ENCODE measurements at places on chromosomes 16 and 17.
A peak's percentile ranks its signal among the peaks of the same experiment; 100 is the strongest.

- DNase-seq, result no peak
These were observed 49.9 kb upstream of the ELAC2 start for GRCh38 chr17:13067629-13068303.

DNA sequence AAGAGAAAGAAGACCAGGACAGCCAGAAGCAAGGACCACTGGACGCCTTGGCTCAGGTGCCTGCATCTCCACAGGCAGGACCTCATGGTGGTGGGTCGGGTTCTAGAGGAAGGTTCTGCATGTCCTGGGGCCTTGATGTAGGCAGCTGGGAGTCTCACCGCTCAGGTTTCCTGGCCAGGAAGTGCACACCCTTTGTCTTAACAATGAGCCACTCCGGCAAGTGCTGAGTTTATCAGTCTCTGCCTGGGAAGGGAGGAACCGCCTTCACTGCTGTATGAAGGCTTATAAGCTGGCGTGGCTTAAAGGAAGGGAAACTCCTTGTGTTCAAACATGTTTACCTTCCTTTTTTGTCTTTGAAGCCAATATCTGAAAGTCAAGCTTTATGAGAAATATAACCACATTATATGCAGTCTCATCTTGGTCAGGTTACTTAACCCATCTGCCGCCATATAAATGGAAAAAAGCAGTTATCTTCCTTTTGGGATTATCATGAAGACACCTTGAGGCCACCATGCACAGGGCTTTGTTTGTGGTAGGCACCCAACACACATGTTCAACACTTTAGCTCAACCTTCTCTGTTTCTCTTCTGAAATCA is at the start of gene ST6GALNAC1:
ST6GALNAC1 (minus strand) TSS at position 205 of the 596 bp plus-strand sequence; CDS start at position 86, 119 bp downstream.
- no peak for DNase-seq

- DNase-seq, result no peak
These were observed 113.3 kb downstream of the VPS53 start for GRCh38 chr17:601244-601925.

GRCh38 chr17:27776882-27777624 is 23.3 kb downstream of the NOS2 start:
- DNase-seq, result no peak

- no peak for DNase-seq
These were observed 17.3 kb downstream of the LGALS3BP start for GRCh38 chr17:78962345-78962983.

GRCh38 chr17:64357191-64357981 is 33.3 kb downstream of the PECAM1 start:
- no peak for DNase-seq

DNA sequence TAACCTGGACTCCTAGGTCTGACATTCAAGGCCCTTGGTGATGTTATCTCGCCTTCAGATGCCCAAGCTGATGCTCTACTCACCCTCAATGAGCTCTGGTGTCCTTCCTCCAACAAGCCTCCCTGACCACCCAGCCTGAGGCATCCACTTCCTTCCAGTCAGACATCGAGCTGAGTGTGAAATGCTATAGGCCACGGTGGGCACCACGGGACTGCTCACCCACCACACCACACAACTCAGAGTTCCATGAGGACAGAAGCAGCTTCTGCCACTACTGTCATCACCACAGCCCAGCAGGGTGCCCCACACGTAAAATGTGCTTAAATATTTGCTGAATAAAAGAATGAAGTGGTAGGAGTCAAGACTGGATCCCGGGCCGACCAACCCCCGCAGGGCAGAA is 12.0 kb downstream of the CREBBP start:
- DNase-seq, result no peak

DNA sequence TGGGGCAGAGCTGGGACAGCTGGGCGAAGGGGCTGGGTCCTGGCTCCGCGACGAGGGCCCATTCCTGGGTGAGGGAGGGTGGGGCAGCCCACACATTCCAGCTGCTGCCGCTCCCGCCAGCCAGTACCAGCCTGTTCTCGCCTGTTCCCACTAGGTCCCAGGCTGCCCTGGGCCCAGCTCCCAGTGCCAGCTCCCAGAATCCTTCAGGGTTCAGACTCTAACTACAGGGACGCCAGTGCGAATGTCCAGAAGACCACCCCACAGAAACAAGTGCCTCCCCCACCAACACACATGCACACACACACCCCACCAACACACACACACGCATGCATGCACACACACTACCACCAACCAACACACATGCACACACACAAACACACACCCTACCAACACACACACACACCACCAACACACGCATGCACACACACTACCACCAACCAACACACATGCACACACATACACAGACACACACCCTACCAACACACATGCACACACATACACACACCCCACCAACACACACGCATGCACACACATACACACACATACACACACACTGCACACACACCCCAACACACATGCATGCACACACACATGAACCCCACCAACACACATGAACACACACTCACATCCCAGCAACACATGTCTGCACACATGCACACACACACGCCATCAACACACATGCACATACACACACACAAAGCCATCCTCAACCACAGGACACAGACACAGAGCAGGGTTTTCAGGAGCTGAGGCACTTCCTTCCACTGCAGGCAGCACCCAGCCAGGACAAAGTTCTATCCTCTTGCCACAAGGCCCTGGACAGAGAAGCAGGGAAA is 27.5 kb upstream of the KRT17 start:
- no peak for DNase-seq

DNA sequence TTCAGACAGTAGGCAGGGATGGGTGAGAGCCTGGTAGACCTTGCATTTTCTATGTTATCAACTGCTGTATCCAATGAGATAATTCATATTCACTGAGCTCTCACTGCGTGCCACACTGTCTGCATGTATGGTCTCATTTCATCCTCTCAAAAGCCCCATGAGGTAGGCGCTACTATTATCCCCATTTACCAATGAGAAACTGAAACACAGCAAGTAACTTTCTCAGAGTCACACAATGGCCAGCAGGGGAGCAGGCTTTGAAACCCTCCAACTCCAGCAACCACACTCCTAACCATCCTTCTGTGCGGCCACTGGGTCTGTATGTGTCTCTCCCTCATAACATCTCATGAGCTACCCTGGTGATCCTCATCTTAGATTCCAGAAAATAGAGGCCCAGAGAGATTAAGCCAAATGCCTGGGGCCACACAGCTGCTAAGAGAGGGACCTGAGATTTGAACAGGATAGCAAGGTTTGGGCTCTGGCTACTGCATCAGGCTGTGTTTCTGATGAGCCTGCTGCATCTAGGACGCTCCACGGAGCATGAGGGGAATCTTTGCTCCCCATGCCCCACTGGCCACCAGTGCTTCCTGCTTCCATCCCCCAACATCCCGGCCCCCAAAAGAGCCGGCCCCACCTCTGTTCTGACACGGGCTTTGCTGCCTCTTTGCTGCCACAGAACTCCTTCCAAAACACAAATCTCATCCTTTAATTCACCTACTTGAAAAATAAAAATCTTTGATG is 3.2 kb downstream of the CCR7 start:
- no peak for DNase-seq

DNA sequence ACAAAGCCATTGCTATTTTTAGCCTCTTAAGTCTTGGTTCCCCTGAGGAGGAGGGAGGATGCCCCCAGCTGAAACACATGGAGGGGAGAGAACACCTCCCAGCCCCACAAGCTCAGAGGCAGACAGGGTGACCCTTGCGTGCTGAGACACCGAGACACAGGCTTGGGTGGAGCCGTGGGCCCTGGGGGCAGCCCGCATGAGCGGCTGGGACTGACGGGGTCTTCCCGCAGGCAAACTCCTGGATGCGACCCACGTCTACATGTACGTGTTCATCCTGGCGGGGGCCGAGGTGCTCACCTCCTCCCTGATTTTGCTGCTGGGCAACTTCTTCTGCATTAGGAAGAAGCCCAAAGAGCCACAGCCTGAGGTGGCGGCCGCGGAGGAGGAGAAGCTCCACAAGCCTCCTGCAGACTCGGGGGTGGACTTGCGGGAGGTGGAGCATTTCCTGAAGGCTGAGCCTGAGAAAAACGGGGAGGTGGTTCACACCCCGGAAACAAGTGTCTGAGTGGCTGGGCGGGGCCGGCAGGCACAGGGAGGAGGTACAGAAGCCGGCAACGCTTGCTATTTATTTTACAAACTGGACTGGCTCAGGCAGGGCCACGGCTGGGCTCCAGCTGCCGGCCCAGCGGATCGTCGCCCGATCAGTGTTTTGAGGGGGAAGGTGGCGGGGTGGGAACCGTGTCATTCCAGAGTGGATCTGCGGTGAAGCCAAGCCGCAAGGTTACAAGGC is 9.8 kb downstream of the SLC16A3 start:
- DNase-seq, result peak; percentile 44

DNA sequence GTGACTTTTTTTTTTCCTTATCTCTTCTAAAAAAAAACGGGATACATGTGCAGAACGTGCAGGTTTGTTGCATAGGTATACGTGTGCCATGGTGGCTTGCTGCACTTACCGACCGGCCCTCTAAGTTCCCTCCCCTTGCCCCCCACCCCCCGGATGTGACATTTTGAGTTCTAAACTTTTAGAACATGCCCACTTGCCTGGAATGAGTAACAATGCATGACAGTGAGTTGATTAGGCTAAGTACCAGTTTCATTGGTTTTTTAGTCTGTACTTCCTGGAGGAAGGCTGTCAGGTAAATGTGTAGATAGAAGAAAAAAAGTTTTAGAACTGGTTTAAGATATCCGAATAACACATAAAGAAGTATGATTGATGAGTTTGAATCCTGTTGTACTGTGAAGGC is 4.0 kb downstream of the BPTF start:
- DNase-seq, result no peak

DNA sequence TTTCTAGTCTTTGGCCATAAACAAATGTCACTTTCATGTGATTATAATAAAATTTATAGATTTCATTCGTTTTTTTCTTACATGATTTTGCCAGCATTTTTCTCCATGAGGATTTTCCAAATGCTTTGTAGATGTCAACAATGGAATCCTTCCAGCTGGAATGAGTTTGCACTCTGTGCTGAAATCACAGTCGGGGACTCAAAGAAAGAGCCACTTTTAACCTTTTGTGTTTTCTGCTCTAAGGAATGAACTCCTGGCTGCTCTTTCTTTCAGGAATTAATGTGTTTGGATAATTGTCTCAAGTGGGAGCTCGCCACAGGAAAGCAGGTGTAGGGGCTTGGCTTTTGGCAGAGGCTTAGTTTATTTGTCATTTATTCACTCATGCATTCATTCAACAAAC is 372.3 kb upstream of the SALL1 start:
- DNase-seq, result no peak

DNA sequence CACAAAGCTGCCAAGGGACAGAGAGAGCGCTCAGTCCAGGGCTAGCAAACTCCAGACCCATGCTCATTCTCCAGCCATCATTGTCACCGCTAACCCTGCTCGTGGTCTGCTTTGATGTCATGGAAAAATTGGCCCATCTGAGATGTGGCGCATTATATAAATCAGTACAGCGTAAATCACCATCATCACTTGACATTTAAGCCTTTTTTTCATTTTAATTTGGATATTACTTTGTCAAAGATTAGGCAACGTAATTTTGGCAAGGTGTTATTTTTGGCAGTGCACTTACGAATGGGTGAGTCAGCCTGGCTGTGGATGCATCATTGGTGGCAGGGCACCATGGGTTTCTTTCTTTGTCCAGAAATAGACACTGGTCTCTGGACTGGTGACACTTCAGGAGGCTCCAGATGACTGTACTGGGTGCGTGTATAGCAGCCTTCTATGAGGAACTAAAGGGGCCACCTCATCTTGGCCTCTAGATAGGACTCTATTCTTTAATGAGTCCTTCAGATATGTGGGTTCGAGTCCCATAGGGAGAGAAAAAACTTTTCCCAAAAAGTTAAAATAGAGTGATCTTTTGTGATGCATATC is 166.3 kb downstream of the MSI2 start:
- no peak for DNase-seq

DNA sequence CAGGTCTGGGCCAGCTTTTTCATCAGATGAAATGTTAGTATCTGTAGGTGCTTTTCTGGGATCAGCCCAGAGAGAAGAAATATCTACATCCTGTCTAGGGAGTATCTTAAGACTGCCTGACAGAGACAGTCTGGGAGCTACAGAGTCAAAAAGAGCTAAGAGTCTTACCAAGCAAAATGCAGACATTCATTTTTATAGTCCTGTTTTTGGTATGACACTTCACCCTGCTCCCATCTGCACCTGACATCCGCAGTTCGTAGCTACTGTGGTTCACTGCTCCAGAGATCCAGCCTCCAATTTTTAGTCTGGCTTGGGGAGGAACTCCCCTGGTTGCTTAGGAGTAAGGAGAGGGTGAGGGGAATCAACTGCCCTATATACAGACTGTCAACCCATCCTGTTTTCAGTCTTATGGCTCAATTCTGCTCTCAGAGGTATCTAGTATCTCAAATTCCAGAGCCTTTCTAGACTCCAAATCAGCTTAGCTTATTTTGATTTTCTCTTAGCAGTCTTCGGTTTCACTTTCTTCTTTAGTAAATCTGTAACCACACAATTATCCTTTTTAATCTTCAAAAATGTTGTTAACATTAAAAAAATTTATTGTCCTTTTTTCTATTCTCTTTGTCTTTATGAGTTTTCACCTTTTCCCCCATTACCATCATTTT is 97.8 kb downstream of the TMEM100 start:
- DNase-seq, result no peak

DNA sequence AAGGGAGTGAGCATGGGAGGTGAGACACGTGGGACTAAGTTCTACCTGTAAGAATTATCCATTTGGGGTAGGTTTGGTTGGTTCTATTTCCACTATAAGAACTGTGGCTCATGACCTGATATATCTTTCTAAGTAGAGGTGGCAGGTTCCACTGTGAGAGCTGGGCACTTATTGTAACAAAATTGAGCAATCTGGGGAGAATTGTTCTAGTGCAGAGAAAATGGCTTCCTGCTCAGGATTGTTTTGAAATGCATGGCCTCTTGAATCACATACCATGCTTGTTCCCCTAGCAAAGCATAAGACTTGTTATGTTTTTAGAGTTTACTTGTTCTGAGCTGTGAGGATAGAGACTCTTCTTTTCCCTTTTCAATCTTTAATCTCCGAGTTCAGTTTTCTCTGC is 125.9 kb downstream of the MAP2K6 start:
- no peak for DNase-seq

DNA sequence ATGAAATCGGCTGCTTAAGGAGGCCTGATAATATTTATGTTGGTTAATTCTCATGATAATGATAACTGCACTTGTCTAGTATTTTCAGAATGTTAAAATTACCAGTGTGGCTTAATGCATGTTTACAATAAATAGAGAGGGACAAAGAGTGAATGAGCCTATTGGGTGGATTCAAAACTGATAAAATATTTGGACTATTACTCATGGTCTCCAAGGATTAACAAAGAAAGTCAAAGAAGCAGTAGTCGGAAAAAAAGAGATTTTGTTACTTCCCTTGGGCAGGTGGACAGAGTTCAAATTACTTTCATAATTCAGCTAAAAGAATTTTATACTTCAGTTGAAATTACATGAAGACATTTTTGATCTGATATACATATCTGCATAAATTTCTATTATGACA is 258.2 kb upstream of the PMFBP1 start:
- no peak for DNase-seq

All from NCI-H2227 treated with DMSO at 0.1 percent for 48 hours (cell line).